ENCODE measurements at places on chromosomes 12 and 14. TPM values are rescaled to one million over a fixed set of nuclear protein-coding genes. Genes with fewer than 3 reads are reported as not detected.

DNA sequence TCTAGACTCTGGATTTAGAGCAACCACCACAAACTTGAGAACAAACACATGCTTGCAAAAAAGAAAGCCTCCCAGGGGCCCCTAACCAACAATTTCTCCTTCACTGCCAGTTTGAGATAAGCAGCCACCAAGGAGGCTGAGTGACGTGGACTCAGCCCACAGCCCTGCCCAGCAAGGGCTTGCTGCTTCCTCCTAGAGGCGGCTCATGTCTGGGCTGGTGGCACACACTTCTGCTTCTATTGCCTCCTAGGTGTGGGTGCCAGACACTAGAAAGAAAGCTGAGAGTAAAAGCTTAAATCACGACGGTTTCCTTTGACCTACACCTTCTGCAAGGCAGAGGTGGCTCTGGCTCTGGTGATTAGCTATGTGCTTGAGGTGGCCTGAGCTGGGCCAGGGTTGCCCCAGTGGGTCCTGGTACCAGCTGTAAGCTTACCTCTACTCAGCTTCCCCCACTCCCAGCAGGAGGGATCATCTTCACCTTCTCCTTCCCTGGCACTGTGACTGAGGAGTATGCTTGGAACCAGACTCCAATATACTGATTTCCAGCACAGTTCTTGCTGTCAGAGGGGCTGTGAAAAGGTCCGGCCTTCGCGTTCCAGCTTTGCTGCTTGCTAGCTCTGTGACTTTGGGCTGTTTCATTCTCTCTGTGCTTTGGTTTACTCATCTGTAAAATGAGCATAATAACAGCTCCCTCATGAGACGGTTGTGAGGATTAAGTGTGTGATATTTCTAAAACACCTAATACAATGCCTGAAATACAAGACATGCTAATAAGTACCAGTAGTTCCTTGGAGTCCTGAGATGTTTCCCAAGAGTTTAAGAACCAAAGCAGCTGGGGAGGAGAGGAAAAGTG, 89.7 kb upstream of the PARP11 start:
- DNase-seq: no peak

GRCh38 chr14:80523518-80524117, 312.3 kb upstream of the DIO2 start:
- DNase-seq: no peak

The MSRB3 gene
- 48.6 TPM for polyA plus RNA-seq

The OLR1 gene
- polyA plus RNA-seq: 0.76 TPM

- DNase-seq: no peak
These were observed 33.2 kb downstream of the TMEM30B start for GRCh38 chr14:61247935-61248334.

The RIC8B gene
- 14.7 TPM for polyA plus RNA-seq

The RTL1 gene
- polyA plus RNA-seq: 60.5 TPM

GRCh38 chr12:67790660-67791059, 142.1 kb downstream of the DYRK2 start:
- no peak for DNase-seq

DNA sequence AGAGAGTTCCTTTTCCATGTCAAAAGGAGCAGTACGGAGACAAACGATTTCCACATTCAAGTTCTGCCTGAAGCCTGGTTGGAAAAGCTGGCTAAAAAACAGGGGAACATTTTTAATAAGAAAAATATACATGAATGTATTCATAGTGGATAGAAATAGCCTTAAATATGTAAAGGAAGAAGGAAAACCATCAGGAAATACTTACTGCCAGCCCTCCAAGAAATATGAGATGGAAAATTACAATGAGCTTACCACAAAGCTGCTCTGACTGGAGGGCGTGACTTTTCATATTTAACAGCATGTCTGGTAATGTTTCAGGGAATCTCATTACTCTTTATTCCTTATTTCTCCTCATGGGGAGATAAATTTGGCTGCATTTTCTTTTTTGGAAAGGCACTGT, 75.9 kb upstream of the ZDHHC17 start:
- DNase-seq: peak; percentile 71

The TGFB3 gene
- polyA plus RNA-seq: 104 TPM

GRCh38 chr12:110849221-110849620, 2.4 kb downstream of the CCDC63 start:
- DNase-seq: no peak

The TPH2 gene
- polyA plus RNA-seq: not detected

DNA sequence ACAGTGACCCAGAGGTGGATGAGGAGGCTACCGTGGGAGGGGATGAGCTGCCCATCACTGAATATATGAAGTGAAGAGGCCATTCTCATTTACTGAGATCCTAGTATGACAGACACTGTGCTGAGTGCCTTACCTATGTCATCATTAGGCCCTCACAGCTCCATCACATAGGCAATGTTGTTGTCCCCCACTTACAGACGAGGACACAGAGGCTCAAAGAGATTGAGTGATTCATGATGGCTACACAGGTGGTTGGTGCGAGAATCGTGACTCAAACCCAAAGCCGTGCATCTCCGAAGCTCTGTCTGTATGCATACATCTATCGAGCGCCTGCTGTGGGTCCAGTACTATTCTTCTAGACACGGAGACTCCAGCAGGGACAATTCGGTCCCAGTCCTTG, 5.9 kb upstream of the CCDC197 start:
- no peak for DNase-seq

DNA sequence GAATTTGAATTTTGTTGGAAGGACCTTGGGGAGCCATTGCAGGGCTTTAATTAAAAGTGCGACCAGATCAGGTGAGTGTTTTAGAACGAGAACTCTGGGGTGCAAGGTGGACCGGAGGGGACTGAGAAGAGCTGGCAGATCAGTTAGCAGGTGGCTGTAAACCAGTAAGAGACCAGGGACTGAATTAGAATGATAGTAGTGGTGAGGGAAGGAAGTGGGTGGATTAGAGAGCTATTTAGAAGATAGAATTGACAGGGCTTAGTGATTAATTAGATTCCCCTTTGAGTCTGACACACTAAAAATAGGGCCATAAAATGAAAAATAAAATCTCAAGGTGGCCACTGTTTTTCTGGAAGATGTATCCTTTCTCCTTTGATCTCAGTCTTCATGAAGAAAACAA, 44.8 kb downstream of the PLXNC1 start:
- DNase-seq: no peak

The ESPL1 gene
- 4.3 TPM for polyA plus RNA-seq

GRCh38 chr12:93848523-93849101, 171.4 kb downstream of the CRADD start:
- DNase-seq: no peak

The PZP gene
- polyA plus RNA-seq: 0.68 TPM

DNA sequence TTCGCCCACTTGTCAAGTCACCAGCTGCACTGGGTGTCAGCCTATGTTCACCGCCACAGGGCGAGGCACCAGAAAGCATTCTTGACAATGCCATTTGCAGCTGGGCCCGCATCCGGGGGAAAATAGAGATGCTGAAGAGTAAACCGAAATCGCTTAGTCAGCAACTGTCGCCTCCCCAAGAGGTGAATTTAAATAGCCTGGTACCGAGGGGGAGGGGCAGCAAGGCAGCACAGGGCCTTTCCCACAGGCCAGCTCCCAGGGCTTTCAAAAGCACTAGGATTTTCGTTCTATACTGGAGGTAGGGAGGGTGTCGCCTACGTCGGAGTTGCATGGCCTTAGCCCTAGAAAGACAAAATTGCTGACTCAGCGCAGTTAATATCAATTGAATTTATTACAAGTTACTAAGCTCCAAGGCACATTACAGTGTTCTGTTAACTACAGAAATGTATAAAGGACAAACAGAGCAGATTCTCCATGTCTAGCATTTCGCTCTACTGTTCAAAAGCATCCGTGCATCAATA, 4.3 kb downstream of the IRF2BPL start:
- DNase-seq: no peak

The CABP1 gene
- polyA plus RNA-seq: 2.5 TPM

The SMIM41 gene
- 0.18 TPM for polyA plus RNA-seq

- no peak for DNase-seq
These were observed 121.9 kb downstream of the DNAI7 start for GRCh38 chr12:25072906-25073650.

DNA sequence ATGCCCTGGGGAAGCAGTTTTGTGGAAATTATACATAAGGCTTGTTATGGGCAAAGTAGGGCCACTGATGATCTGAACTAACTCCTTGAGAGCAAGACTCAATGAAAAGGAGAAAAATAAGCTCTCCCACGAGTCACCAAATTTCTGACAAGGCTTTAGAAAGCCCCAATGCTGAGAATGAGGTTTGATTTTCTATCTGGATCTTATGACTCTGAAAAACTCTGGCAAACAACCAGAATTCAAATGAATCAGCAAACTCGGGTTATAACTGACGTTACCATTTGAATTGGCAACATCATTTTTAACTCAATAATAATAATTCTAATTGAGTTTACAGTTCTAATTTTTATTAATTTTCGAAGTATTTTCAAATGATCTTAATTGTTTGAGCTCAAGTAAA, 79.1 kb downstream of the KCNK10 start:
- DNase-seq: no peak

- no peak for DNase-seq
These were observed 93.2 kb downstream of the NAV3 start for GRCh38 chr12:77923882-77924281.

GRCh38 chr14:100374270-100374669, 51.1 kb downstream of the SLC25A47 start:
- DNase-seq: no peak

DNA sequence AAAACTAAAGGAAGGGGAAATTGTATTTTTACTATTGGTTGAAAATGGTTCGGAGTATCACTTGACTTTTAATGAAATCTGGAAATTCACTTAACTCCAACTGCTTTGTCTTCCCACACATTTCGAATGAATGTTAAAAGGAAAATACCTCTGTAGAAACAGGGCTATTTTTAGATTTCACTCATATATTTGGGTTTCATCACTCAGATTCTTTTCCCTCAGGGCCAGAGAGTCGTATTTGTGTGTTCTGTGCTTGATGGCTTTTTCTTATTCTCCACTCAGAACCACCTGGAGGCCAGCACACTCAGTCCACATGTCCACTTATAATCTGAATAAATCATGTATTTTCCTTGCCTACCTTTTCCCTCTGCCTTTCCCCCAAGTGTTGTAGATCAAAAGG, 40.0 kb downstream of the DAAM1 start:
- no peak for DNase-seq

DNA sequence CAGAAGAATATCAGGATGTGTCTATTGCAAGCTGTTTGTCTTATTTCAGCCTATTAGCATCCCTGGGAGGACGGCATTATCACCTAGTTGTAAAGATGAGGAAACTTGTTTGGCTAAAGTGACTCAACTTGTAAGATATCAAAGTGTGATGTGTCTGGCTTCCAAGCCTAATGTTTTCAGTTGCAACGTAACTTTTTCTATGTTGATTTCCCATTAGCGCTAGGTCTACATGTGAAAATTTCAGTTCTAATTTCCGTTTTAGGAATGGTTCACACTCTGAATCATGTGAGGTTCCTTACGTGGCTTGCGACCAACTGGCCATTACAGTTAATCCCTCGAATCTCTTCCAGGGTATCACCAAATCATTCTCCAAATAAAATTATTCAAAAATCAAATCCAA, 58.0 kb downstream of the LLPH start:
- DNase-seq: no peak

- DNase-seq: no peak
These were observed 149.3 kb upstream of the LRFN5 start for GRCh38 chr14:41457393-41457792.

The LRP1-AS gene
- 0.77 TPM for polyA plus RNA-seq

GRCh38 chr14:24941719-24942118, 108.2 kb downstream of the STXBP6 start:
- no peak for DNase-seq

DNA sequence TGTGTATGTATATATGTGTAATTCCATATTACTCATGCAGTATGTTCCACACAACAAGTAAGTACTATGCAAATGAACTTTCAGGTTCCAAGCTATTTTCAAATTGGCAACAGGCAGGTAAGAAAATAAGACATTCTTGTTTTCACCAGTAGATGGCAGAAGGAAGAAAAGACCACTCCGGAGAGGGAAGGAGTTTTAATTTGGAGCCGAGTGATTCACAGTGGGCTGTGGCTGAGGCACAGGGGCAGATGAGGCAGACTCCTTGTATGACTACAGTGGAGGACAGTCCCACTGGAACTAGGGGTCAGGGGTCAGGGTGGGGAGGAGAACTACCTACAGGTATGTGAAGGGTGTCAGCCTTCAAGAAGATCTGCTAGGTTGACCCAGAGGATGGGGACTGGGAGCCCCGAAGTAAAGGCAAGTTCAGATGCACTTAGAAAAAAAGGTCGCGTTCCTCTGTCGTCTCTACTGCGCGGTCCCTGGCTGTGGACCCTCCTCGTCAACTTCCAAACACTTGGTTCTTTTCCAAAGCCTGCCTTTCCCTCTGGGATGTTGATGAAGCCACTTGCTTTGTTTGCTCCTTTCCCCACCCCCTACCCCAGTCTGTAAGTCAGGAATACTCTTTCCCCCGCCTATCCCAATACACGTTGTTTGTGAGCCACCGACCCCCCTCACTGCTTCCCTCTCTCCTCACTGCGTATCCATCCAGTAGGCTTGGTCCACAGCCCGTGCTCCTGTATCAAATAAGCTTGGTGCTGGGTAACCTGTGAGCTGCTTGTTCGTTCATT, 24.1 kb downstream of the DDX47 start:
- DNase-seq: no peak

DNA sequence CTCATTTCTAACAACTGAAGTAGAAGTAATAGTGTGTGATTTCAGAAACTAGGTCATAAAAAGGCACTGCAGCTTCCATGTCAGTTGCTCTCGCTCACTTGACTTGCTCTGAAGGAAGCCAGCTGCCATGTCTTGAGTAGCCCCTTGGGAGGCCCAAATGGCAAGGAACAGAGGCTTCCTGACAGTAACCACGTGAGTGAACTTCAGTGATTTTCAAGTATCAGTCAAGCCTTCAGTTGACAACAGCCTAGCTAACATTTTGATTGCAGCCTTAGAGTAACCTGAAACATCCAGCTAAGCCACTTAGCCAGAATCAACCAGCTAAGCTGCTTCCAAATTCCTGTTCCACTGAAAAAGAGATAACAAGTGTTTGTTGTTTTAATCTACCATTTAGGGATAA, 26.7 kb downstream of the TOGARAM1 start:
- no peak for DNase-seq

GRCh38 chr12:76010732-76011458, 20.7 kb downstream of the PHLDA1 start:
- DNase-seq: no peak

The LTBP2 gene
- 7.7 TPM for polyA plus RNA-seq

GRCh38 chr14:64737391-64738280, 33.4 kb downstream of the PLEKHG3 start:
- DNase-seq: no peak

DNA sequence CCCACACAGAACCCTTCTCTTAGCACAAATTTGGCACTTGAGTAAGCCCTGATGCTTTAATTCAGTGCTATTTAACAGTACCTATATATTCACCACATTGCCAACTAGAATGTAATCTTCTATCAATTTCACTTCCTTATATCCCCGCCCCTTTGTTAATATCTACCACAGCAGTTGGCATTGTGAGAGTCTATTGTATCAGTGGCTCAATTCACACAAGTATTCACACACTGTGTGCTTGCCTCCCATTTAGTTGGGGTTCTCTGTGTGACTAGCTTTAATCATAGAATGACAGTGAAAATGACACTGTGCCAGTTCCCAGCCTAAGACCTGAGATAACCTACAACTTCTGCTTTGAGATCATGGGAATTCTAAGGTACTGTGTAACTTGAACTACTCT, 103.1 kb downstream of the SEC23A start:
- DNase-seq: no peak

- DNase-seq: no peak
These were observed 470.9 kb downstream of the CCER1 start for GRCh38 chr12:90484094-90484493.

- DNase-seq: no peak
These were observed 86.9 kb downstream of the AVPR1A start for GRCh38 chr12:63064080-63064479.

The KCNK10 gene
- polyA plus RNA-seq: not detected

GRCh38 chr12:53062011-53062961, 12.4 kb downstream of the TNS2 start:
- DNase-seq: no peak

Measured in forelimb muscle (tissue), 1 donor.